ENCODE measurements at places on chromosomes 4 and X.

GRCh38 chr4:21018817-21019216 lies 318.6 kb downstream of the PACRGL start:
- no peak for DNase-seq

DNA sequence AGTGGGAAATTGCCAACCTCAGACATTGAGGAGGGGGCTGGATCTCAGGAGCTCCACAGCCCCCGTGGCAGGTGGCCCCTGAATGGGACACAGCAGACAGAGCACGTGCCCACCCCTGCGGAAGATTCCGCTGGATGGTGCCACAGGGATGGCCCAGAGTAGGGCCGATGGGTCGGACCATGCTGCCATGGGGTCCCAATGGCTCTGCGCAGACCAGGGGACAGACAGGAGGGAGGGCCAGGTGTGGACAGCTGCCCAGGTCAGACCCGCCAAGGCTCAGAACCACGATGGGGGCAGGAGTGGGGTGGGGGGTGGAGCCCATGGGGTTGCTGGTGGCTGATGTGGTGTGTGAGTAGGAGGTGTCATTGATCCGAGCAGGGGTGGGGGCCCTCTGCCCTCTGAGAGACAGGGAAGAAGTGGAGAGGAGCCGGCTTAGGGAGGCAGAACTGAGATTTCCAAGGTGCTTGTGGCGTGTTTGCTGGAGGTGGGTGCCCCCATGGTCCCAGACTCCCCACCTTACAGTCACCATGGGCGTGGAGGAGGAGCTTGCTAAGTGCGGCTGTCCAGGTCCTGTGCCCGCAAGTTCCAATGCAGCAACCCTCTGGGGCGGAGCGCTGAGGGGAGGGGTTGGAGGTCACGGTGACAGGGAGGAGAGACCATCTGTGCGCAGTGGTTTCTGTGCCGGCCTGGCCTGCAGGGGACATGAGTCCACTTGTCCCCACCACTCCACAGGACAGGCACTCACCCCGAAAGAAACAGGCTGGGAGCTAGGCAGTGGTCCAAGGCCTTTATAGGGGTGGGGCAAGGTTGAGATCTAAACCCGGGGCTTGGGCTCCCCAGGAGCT lies 12.9 kb downstream of the SH3TC1 start:
- no peak for DNase-seq

- DNase-seq: no peak
Observed at GRCh38 chrX:71320126-71320525, 18.6 kb downstream of the ITGB1BP2 start.

GRCh38 chrX:136480383-136480782 lies 7.4 kb upstream of the BRS3 start:
- DNase-seq: no peak

DNA sequence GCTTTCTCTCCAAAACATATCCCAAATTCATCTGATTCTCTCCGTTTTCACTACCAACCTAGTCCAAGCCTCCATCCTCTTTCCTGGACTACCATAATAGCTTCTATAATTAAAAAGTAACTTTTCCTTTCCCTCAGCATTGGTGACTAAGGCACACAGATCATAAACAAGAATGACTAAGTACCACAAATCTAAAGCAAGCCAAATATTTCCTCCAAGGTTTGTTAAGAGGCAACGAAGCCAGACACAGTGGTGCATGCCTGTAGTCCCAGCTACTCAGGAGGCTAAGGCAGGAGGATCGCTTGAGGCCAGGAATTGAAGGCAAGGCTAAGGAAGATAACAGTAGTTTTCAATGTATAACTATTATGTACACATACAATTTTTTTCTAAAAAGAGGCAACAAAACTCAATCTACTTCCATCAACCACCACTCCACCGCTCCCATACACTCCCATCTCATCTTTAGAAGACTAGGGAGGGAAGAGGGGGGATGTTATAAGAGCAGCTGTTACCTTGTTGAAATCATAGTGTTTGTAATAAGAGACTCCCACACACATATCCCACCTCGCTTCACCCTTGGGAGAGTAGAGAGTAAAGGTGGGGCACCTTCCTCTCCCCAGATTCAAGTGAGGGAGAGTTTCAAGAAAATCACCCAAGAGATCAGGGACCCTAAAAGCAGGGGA lies 4.2 kb upstream of the JCHAIN start:
- no peak for DNase-seq

All from lower lobe of right lung (tissue), 2 donors.